ENCODE measurements at places on chromosomes 6 and 20.
A peak's percentile ranks its signal among the peaks of the same experiment; 100 is the strongest.

GRCh38 chr6:150788089-150788488 lies 77.4 kb upstream of the MTHFD1L start:
- H3K27me3 ChIP-seq = no peaks in the 10 kb centered on the region
- no peak for DNase-seq
- H3K36me3 ChIP-seq = peaks cover 4% of the 10 kb centered on the region
- H3K27ac ChIP-seq = no peak overlapping the region
- no peaks in the 10 kb centered on the region for H3K4me1 ChIP-seq

DNA sequence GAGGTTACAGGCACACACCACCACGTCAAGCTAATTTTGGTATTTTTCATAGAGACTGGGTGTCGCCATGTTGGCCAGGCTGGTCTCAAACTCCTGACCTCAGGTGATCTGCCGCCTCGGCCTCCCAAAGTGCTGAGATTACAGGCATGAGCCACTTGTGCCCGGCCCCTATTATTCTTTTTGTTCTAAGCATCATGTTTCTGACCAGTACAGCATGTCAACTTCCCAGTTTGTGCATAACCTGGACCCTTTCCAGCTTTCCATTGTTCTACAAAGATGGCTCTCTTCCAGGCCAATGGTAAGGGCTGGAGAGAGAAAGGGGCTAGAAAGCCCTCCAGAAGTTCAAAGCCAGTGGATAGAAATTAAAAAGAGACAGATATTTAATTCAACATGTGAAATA lies 91.3 kb upstream of the TNFAIP3 start:
- peaks cover 2% of the 10 kb centered on the region for H3K36me3 ChIP-seq
- no peaks in the 10 kb centered on the region for H3K27me3 ChIP-seq
- H3K4me3 ChIP-seq = no peak overlapping the region
- DNase-seq = no peak
- no peaks in the 10 kb centered on the region for H3K4me1 ChIP-seq

DNA sequence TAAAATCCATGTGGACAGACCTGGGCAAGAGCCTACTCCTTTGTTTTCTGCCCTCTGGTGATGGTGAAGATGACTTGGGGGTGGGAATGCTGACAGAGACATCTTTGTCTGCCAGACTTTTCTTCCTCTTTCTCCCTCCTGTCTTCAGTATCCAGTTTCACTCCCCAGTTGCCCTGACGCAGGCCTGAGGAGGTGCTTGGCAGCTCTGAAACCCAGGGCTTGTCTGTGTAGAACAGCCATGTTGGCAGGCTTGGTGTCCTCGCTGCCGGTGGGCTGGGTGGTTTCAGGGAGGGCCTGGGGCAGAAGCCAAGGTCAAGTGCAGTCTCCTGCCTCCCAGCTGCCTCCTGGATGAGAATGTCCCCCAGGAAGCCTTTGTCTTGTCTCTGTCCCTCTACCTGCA lies 22.5 kb downstream of the CCDC167 start:
- H3K4me3 ChIP-seq = no peak overlapping the region
- no peaks in the 10 kb centered on the region for H3K27me3 ChIP-seq

DNA sequence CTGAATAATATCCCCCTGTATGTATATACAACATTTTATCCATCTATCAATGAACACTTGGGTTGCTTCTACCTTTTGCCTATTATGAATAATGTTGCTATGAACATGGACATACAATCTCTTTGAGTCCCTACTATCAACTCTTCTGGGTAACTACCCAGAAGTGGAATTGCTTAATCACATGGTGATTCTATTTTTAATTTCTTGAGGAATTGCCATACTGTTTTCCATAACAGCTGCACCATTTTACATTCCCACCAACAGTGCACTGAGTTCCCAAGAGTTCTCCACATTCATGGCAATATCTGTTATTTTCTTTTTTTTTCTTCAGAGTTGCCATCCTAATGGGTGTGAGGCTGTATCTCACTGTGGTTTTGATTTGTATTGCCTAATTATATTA lies 88.3 kb downstream of the ZHX3 start:
- H3K4me1 ChIP-seq = peaks cover 7% of the 10 kb centered on the region
- no peak for DNase-seq
- no peaks in the 10 kb centered on the region for H3K27me3 ChIP-seq
- no peak overlapping the region for H3K27ac ChIP-seq
- H3K4me3 ChIP-seq = no peak overlapping the region

- no peak overlapping the region for H3K27ac ChIP-seq
- H3K4me1 ChIP-seq = no peaks in the 10 kb centered on the region
- H3K36me3 ChIP-seq = no peaks in the 10 kb centered on the region
These were observed 67.3 kb upstream of the JAG1 start for GRCh38 chr20:10741060-10741459.

- no peaks in the 10 kb centered on the region for H3K27me3 ChIP-seq
- no peak for DNase-seq
- H3K36me3 ChIP-seq = no peaks in the 10 kb centered on the region
- H3K4me3 ChIP-seq = no peak overlapping the region
These were observed 234.0 kb downstream of the FUT9 start for GRCh38 chr6:96249755-96250154.

GRCh38 chr20:42276718-42277602 lies 658.8 kb upstream of the CHD6 start:
- no peak overlapping the region for H3K4me3 ChIP-seq
- H3K27ac ChIP-seq = no peak overlapping the region
- no peaks in the 10 kb centered on the region for H3K36me3 ChIP-seq
- no peak for DNase-seq
- H3K4me1 ChIP-seq = no peaks in the 10 kb centered on the region

GRCh38 chr6:17265570-17265969 lies 15.6 kb upstream of the RBM24 start:
- peaks cover 31% of the 10 kb centered on the region for H3K27me3 ChIP-seq
- H3K4me1 ChIP-seq = no peaks in the 10 kb centered on the region
- H3K36me3 ChIP-seq = no peaks in the 10 kb centered on the region
- no peak for DNase-seq
- H3K4me3 ChIP-seq = no peak overlapping the region

DNA sequence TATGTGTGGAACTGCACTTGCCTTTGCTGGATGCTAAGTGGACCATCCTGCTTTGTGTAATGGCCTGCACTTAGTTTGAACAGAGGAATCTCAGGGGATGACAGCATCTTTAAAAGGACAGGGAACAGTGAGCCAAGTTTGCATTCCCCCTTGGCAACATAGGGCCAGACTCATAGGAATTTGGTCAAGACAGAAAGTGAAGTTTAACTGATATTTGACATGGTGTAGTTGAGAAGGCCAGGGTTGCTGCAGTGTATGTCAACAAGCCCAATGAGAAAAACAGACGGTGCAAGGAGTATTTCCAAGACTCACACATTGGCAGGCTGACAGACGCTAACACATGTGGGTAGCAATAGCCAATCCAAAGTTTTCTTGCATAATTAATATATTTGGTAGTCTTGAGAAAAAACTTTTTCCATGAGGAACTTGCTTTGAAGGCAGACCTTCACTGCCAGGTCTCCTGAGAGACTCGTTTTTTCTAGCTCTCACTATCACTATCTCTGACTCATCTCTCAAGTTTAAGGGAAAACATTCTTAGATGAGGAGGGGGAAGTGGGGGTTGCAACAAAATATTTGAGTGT lies 213.8 kb downstream of the IBTK start:
- DNase-seq = no peak
- H3K4me1 ChIP-seq = no peaks in the 10 kb centered on the region
- H3K27me3 ChIP-seq = no peaks in the 10 kb centered on the region
- no peak overlapping the region for H3K4me3 ChIP-seq
- no peaks in the 10 kb centered on the region for H3K36me3 ChIP-seq

- H3K27ac ChIP-seq = peak overlapping the region; percentile 87
- peaks cover 35% of the 10 kb centered on the region for H3K4me1 ChIP-seq
- peak overlapping the region; percentile 45 for H3K4me3 ChIP-seq
- H3K27me3 ChIP-seq = no peaks in the 10 kb centered on the region
- no peak for DNase-seq
These were observed 253.2 kb downstream of the UST start for GRCh38 chr6:148999929-149000468.

DNA sequence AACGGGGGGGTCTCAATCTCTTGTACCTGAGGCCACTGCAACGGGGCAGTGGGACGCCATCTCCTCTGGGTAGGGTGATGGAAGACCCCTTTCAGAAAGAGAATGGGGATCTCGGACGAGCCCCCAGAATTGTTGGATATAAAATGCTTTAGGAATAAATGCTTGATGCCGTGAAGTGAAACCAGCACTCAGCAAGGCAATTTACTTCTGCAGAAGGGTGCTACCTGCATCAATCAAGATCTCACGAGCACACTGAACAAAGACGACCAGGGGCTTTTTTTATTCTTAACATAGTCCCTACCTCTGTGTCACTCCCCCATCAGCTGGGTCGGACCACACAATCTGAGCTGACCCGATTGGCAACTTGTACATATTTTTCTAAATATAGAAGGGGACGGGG lies 203.6 kb upstream of the TBX18 start:
- no peak overlapping the region for H3K27ac ChIP-seq
- no peaks in the 10 kb centered on the region for H3K4me1 ChIP-seq
- no peak for DNase-seq
- H3K36me3 ChIP-seq = no peaks in the 10 kb centered on the region
- H3K4me3 ChIP-seq = no peak overlapping the region
- no peaks in the 10 kb centered on the region for H3K27me3 ChIP-seq

- DNase-seq = no peak
- no peak overlapping the region for H3K27ac ChIP-seq
- H3K4me1 ChIP-seq = peaks cover 7% of the 10 kb centered on the region
- no peak overlapping the region for H3K4me3 ChIP-seq
- H3K27me3 ChIP-seq = peaks cover 39% of the 10 kb centered on the region
- peaks cover 2% of the 10 kb centered on the region for H3K36me3 ChIP-seq
These were observed 62.7 kb downstream of the THBS2 start for GRCh38 chr6:169190970-169191369.

GRCh38 chr6:71287038-71287437 lies 1.6 kb upstream of the OGFRL1 start:
- DNase-seq = no peak
- H3K4me3 ChIP-seq = no peak overlapping the region
- peaks cover 3% of the 10 kb centered on the region for H3K36me3 ChIP-seq
- peaks cover 39% of the 10 kb centered on the region for H3K4me1 ChIP-seq
- H3K27ac ChIP-seq = peak overlapping the region; percentile 84
- H3K27me3 ChIP-seq = no peaks in the 10 kb centered on the region

DNA sequence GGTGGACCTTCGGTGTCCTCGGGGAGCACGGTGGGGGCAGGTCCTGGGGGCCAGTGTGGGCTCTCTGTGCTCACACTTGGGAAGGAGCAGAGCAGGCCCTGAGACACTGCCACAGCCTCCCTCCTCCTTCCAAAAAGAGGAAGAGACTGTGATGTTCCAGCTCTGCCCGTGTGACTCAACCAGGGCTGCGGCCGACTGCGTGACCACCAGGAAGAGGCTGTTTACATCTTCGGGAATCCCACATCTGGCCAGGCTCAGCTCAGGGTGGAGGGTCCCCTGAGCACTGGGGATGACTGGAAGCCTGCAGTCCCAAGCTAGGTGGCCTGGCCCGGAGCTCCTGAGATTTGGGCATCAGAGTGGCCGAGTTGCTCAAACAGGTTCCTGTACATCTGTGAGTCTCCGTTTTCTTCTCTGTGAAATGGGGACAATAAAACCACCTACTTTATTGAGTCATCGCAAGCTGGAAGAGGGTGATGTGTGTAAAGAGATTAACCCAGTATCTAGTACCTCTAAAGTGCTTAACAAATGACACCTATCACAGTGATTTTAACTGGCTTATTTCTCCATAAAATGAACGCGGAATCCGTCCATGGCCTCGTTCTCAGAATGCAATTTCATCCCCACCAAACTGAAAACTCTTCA lies 242.1 kb downstream of the DLL1 start:
- H3K27me3 ChIP-seq = no peaks in the 10 kb centered on the region
- no peak overlapping the region for H3K4me3 ChIP-seq
- no peak overlapping the region for H3K27ac ChIP-seq
- peaks cover 2% of the 10 kb centered on the region for H3K36me3 ChIP-seq

- peaks cover 46% of the 10 kb centered on the region for H3K36me3 ChIP-seq
- no peak overlapping the region for H3K4me3 ChIP-seq
- no peaks in the 10 kb centered on the region for H3K27me3 ChIP-seq
- peaks cover 2% of the 10 kb centered on the region for H3K4me1 ChIP-seq
- no peak overlapping the region for H3K27ac ChIP-seq
- no peak for DNase-seq
These were observed 32.4 kb upstream of the HINT3 start for GRCh38 chr6:125924169-125924568.

GRCh38 chr20:12072221-12072953 lies 154.7 kb downstream of the BTBD3 start:
- no peak for DNase-seq
- no peak overlapping the region for H3K4me3 ChIP-seq
- no peak overlapping the region for H3K27ac ChIP-seq
- H3K4me1 ChIP-seq = no peaks in the 10 kb centered on the region
- H3K36me3 ChIP-seq = peaks cover 2% of the 10 kb centered on the region

GRCh38 chr6:90835596-90836212 lies 248.8 kb upstream of the MAP3K7 start:
- H3K4me3 ChIP-seq = no peak overlapping the region
- no peak overlapping the region for H3K27ac ChIP-seq
- H3K36me3 ChIP-seq = no peaks in the 10 kb centered on the region
- H3K4me1 ChIP-seq = no peaks in the 10 kb centered on the region
- H3K27me3 ChIP-seq = no peaks in the 10 kb centered on the region
- DNase-seq = no peak

GRCh38 chr6:49978332-49979226 lies 9.2 kb upstream of the DEFB113 start:
- H3K36me3 ChIP-seq = no peaks in the 10 kb centered on the region
- no peaks in the 10 kb centered on the region for H3K4me1 ChIP-seq
- no peak overlapping the region for H3K4me3 ChIP-seq
- DNase-seq = no peak
- H3K27me3 ChIP-seq = no peaks in the 10 kb centered on the region

- H3K27me3 ChIP-seq = no peaks in the 10 kb centered on the region
- no peak for DNase-seq
- H3K4me1 ChIP-seq = no peaks in the 10 kb centered on the region
- H3K4me3 ChIP-seq = no peak overlapping the region
- H3K27ac ChIP-seq = no peak overlapping the region
- H3K36me3 ChIP-seq = no peaks in the 10 kb centered on the region
These were observed 101.2 kb downstream of the HDGFL1 start for GRCh38 chr6:22670605-22671004.

DNA sequence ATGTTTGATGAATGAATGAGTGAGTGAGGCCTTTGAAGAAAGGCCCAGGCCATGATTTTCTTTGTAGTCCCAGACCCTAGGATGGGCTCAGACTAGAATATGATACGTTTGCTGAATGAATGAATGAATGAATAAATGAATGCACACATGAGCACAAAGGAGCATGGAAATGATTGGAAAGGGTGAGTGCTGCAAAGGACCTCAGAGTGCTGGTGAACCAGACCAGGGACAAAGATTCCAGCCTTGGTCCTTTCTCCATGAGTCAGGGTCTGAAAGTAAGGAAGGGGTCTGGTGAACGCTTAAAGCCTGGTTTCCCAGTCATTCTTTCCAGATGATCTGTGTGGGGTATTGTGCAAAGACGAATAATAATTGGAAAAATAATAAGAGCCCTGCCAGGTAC lies 40.0 kb upstream of the MRPS18A start:
- H3K27me3 ChIP-seq = no peaks in the 10 kb centered on the region
- H3K4me1 ChIP-seq = peaks cover 24% of the 10 kb centered on the region
- peaks cover 5% of the 10 kb centered on the region for H3K36me3 ChIP-seq
- DNase-seq = no peak

- DNase-seq = no peak
- H3K27ac ChIP-seq = no peak overlapping the region
- no peaks in the 10 kb centered on the region for H3K4me1 ChIP-seq
- no peak overlapping the region for H3K4me3 ChIP-seq
- H3K36me3 ChIP-seq = no peaks in the 10 kb centered on the region
These were observed 179.9 kb upstream of the RUNX2 start for GRCh38 chr6:45148278-45148677.

GRCh38 chr6:13369591-13369990 lies 41.3 kb upstream of the TBC1D7 start:
- H3K4me1 ChIP-seq = peaks cover 15% of the 10 kb centered on the region
- H3K36me3 ChIP-seq = peaks cover 2% of the 10 kb centered on the region
- H3K27ac ChIP-seq = no peak overlapping the region
- H3K4me3 ChIP-seq = no peak overlapping the region
- no peak for DNase-seq
